G401 (cell line): ENCODE measurements at places on chromosomes 16 and 17.

DNA sequence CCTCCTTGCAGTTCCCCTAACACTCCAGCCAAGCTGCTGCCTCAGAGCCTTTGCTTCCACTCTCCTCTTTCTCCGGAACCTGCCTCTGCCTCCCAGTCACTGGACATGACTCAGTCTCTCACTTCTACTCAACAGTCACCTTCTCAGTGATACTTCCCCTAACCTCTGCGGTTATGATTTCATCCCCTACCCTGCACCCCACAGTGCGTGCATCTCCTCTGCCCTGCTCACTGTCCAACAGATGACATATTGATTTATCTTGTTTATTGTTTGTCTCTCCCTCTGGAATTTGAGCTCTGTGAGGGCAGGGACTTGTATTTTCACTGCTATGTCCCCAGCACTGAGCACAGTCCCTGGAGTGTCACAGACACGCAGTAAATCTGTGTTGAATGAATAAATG is 100.7 kb downstream of the CYLD start:
- no peak for DNase-seq

GRCh38 chr16:69553332-69553731 is 12.4 kb upstream of the NFAT5 start:
- no peak for DNase-seq

DNA sequence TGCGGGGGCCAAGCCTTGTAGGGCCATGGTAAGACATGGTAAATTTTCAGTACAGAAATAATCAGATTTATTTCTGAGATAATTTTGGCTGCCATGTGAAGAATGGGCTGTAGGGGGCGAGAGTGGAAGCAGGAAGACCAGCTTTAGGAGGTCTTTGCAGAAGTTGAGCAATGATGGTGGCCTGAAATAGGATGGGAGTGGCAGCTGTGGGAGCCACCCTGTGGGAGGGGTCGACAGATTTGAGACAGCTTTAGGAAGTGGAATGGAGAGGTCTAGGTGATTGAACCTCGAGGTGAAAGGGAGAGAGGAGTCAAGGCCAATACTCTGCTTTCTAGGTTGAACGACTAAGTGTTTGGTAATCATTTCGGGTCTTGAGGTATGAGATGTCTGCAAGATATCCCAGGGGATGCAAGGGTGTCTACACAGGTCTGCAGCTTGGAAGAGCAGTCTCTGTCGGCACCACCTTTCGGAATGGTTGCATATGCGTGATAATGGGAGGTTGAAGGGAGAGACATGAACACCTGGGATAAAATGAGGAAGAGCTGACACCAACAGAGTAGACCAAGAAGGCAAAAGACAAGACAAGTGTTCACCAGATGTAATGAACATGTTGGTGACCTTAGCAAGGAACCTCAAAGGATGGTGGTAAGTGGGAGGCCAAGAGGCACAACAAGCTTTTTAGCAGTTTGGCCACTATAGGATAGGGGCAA is 4.2 kb upstream of the ATXN7L3 start:
- DNase-seq, result peak; percentile 54

GRCh38 chr17:9575381-9576101 is at the start of gene STX8:
TSS of gene STX8 (minus strand) at chr17:9575820. CDS start at chr17:9575808, 12 bp downstream.
- peak; percentile 77 for DNase-seq

DNA sequence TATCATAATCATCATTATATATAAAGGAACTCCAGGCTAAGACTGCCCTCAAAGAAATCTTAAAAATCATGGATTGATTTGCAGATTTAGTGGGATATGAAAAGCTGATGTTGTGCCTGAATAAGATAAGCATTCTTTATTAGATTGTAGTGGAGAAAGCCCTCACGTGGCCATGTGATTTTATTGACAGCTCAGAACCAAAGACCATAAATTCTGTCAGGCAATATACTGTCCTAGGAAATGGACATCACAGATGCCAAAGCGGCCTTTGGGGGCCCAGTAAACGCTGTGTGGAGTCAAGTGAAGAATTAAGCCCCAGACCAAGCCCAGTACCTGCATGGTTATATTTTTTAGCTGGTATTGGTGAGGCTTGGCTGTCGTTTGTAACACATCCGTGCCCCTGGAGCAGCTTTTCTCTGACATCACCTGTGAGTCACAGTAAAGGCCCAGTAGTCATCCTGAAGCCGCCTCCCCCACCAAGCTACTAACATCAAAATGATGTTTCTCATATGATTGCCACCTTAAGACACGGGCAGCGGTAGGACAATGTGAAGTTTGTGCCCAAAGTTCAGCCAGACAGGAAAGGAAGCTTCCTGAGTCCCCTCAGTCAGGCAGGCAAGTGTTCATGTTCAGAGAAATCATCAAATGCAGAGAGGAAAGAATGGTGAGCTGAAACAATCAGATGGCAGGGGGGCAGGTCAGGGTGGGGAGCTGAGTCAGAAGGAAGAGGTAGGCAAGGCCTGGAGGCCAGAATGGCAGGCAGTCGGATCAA is 209.4 kb downstream of the IRX3 start:
- no peak for DNase-seq

GRCh38 chr16:5895137-5895536 is 797.5 kb upstream of the EEF2KMT start:
- no peak for DNase-seq

DNA sequence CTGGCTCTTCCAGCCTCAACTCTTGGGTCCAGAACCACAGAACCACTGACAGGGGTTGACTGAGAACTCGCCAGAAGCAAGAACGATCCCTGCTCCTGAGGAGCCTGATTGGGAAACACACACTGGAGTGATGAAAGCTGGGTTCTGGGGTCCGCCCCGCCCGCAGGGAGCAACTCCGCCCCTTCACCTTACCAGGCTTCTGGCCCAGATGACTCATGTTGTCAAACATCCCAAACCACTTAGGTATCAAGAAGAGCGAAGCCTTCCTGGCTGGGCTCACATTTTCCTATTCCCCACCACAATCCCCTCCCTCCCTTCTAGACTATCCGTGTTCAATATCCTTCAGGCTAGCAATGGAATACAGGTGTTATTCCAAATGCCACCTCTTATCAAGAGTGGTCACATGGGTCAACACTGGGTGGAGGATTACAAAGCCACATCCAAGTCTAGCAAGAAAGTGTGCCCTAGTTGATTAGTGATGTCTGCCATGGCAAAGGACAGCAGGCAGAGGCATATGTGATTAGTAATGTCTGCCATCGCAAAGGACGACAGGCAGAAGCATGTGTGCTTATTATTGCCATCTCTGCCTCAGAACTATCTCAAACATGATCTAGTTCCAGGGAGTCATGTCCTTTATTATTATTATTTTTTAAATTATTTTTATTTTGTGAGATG is 70.5 kb downstream of the TIMM22 start:
- DNase-seq, result no peak

DNA sequence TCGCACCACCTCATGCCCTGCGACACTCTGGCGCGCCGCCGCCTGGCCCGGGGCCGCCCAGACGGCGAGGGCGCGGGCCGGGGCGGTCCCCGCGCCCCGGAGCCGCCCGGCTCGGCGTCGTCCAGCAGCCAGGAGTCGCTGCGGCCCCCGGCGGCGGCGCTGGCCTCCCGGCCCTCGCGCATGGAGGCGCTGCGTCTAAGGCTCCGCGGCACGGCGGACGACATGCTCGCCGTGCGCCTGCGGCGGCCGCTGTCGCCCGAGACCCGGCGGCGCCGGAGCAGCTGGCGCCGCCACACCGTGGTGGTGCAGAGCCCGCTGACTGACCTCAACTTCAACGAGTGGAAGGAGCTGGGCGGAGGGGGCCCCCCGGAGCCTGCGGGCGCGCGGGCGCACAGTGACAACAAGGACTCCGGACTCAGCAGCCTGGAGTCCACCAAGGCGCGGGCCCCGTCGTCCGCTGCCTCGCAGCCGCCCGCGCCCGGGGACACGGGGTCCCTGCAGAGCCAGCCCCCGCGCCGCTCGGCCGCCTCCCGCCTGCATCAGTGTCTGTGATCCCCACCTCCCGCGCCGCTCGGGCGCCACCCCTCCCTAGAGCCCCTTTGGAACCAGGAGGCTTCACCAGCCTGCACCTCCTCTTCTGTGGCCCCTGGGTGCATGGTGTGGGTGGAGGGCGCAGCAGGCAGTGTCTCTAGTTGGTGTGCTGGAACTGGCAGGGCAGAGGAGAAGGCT is 82.3 kb downstream of the ARHGAP23 start:
- no peak for DNase-seq

DNA sequence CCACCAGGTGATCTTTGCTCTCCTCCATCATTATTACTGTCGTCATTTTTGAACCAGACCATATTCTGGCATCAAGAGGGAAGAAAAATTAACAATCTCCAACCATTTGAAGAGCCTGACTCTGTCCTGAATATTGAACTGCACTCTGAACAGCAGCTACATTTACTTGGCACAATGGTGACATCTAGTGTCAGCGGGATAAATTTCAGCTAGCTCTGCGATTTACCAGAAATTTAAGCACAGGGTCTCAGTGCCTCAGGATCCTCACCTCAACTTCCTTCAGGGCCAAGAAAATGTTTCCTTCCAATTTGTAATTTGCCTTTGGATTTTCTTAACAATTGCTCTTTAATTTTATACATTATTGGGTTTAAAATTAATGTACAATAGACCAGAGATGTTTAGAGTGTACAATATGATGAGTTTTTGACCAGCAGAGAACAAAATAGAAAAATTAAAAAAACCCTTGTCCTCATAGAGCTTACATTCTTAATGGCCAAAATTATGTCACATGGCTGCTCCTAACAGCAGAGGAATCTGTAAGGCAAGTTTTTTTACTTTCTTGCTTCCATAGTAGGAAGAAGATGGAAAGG is 10.7 kb upstream of the ZNF19 start:
- peak; percentile 68 for DNase-seq

- no peak for DNase-seq
These were observed 26.4 kb downstream of the ARHGAP44 start for GRCh38 chr17:12815642-12816141.
